ENCODE measurements at places on chromosomes 1 and 21. TPM values are rescaled to one million over a fixed set of nuclear protein-coding genes. Genes with fewer than 3 reads are reported as not detected.

IVL gene
- not detected for total RNA-seq

GBP4 gene
- 75.5 TPM for total RNA-seq

LENEP gene
- 0.82 TPM for total RNA-seq

ZNHIT6 gene
- total RNA-seq = 22.6 TPM

Measured in endothelial cell (in vitro differentiated cells).